Stimulated activated CD4-positive, alpha-beta T cell treated with anti-CD3 and anti-CD28 coated beads, Interleukin-12 subunit alpha, Interleukin-12 subunit beta, amount 100 ng/mL, for 24 hours (primary cell): ENCODE measurements at places on chromosomes 2 and 18.

DNA sequence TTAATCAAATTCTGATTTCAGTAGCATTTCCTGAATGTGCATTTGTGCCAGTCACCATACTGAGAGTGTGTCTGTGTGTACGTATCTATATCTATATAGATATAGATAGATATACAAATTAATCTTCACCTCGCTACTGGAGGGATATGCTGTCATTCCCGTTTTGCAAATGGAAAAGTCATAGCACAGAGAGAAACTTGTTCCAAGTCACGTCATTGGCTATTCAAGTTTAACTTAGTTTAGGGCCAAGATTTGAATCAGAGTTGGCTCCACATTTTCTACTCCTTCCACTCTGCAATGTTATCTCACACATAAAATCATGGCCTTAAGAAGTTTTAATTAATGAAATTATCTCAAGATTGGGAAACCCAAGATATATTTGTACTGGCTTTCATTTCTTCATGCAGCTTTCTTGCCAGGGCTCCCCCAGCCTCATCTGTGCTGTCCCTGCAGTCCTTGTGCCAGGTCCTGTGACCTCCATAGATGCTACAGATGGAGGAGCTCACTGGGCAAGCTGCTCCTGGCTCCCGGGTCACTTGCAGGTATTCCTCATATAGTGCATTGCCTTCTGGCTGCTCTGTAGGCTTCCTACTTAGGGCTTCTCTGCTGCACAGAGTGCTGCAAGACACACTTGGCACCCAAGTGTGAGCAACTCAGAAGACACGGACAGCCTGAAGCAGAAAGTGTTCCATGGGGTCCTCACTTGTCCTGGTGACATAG is 245.8 kb downstream of the KCNS3 start:
- DNase-seq = no peak

DNA sequence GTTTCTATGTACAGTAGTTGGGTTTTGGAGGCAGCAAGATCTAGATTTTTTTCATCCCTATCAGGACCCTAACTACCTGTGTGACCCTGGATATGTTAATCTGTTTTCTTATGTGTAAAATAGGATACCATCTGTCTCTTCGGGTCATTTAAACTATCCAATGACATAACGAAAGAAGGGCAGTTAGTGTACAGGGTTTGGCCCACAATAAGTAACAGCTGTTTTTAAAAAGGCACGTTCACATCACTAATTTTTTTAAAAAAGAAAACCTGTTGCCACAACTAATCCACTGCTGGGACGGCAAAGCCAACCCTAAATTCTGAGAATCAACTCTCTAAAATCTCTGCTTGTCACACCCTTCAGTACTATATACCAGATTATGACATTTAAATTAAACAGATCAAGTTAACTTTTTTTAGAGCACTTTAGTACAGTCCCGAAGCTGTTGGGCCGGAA is 869 bp downstream of the USP40 start:
- no peak for DNase-seq

DNA sequence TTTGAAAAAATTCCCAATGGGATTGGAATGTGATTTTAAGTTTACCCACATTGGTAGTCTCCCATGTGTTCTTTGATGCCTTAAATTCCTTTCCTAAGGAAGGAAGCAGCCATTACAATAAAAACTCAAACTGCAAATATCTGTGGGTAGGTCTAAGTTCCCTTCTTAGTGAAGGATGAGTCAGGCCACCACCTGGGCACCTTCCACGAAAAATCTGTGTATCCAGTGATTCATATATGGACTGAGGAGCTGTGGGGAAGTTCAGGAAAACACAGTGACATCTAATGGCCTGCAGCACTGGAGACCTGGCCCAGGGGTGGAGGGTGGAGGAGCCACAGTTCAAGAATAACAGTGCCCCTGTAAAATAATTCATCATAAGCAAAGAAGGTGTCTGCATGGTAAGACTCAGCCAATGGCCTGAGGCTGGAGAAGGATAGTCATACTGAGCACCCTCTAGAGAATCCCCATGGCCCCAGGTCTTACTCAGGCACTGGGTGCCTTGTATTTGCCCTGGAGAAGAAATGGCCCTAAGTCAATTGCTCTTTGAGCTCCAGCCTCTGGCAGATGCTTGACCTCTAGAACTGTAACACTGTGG is 248.6 kb downstream of the SP3 start:
- DNase-seq = no peak

DNA sequence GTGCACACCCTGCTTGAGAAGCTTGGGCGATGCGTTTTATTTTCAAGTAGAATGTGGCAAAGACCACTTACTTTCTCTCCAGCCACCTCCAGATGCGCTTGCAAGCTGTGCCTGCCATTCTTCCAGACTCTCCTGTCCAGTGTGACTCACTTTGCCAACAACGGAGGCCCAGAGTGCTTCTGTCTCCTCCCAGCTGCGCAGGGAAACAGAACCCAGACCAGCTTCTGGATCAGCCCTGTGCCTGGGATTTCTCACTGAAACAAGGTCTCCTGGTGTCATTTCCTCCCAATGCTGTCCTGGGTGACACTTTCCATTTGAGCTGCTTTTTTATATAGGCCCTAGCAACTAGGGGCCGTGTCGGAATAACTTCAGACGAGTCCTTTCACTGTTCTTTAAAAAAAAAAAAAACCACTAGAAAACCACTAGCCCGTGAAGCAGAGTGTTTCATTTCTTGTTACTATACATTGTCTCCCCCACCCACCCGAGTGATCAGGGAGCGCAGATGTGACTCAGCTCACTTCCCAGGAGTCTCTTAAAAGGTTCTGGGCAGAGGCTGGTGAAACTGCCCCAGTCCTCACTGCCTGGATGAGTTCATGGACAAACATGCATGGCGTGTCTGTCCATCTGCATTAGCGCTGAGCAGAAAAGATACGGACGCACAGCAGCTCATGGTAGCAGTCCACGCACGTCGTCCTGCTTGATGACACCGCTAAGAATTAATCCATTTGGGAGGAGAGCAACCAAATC is 25.3 kb upstream of the RPL31 start:
- no peak for DNase-seq

GRCh38 chr2:196750291-196750923 is 49.1 kb downstream of the GTF3C3 start:
- no peak for DNase-seq

DNA sequence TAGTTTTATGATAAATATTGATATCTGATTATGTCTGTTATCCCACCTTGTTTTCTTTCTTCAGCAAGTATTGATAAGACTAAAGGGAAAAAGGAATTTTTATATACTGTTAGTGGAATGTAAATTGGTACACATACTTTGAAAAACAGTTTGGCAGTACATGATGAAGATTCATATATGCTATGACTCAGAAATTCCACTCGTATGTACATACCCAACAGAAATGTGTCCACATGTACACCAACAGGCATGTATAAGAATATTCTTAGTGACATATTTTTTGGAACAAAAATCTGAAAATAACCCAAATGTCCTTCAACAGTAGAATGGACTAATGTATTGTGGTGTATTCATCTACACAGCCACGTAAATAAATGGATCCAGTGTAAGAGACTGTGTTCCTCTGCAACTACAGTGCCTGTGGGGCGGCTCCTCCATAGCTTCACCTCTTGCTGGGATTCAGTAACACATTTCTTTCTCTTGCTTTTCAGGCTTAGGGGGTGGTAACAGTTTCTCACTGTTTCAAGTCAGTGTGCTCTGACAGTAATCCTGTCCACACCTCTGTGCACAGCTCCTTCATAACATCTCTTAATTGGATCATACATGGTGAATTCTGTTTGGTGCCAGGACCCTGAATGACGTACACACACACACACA is 35.5 kb upstream of the ALMS1 start:
- no peak for DNase-seq

DNA sequence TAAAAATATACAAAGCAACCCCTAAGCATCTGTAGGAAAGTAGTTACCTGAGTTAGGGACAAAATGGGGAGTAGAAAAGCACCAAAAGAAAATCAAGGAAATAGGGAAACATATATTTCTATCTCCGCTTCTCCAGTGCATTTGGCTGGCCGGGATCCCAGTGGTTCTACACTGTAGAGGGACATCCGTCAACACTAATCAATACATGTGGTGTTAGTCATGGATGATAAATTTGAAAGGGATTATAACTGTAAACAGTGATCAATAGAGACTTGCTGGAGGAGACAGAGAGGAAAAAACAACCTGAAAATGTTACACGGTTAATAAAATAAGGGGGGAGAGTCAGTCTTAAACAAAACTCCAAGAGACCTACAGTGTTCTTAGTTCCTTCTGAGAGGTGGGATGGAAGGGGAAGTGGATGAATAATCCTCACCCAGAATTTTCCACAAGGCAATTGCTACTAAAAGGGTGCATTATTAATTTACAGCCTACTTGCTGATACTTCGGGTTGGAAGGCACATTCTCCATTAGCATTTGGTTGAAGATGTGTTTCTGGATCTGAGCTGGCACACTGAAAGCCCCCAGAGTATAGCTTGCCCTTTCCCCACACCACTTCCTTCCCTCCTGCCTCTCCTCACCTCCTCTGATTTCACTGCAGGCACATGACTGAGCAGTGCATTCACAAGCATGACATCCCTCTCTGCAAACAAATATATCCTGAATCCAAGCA is 530.0 kb downstream of the BCL11A start:
- DNase-seq = no peak

DNA sequence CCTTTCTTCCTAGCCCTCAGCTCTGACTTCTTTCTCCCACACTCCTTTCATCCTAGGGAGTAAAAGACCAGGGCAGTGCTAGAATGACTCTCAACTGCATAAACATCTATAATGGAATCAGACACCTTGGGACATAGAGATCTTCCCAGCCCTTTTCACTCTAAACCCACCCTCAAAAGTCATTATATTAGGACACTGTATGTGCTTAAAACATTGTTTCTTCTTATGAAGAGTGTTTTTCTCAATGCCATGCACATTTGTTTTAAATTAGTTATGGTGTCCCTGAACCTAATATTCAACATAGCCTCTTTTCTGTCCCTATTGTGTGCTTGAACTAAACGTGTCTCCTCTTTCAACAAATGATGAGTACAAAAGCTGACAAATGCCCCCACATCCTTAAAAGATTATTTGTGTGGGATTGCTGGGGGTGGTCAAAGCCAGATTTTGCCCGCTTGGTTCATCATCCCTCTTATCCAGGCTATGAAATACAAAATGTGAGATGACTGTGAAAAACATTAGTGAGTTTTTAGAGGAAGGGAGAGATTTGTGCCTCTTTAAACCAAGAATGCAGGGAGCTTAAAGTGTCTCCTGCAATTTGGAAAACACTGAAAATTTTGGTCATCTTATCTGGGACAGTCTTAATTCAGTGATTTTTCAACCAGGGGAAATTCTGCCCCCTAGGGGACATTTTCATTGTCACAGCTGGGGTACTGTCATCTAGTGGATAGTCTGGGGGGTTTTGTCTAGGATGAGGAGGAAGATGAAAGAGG is 29.0 kb downstream of the SERPINB5 start:
- DNase-seq = no peak

DNA sequence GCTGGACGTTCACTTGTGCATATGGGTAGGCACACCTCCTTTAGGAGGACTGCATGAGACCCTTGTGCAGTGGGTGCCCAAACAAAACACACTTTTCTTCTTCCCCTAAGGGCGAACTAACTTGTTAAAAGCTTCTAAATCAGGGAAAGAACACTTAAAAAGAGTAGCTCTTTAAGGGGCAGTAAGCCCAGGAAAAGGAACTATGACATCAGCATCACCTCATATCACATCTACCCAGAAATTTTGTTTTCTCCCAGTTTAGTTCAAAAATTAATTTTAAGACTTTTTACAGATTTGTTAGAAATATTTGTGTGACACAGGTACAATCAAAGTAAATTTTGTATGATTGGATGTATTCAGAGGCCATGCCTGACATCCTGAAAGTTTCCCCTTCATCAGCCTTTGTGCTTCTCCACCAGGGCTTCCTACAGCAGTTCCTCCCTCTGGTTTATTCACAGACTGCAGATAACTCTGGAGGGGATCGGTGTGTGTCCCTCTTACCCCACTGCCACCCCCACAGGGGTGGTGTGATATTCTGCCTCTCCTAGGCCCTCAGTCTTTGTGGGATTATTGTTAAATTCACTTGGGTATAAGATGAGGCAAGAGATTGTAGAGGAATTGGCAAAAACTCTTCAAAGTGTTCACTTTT is 27.6 kb downstream of the BCL2L11 start:
- DNase-seq = no peak

DNA sequence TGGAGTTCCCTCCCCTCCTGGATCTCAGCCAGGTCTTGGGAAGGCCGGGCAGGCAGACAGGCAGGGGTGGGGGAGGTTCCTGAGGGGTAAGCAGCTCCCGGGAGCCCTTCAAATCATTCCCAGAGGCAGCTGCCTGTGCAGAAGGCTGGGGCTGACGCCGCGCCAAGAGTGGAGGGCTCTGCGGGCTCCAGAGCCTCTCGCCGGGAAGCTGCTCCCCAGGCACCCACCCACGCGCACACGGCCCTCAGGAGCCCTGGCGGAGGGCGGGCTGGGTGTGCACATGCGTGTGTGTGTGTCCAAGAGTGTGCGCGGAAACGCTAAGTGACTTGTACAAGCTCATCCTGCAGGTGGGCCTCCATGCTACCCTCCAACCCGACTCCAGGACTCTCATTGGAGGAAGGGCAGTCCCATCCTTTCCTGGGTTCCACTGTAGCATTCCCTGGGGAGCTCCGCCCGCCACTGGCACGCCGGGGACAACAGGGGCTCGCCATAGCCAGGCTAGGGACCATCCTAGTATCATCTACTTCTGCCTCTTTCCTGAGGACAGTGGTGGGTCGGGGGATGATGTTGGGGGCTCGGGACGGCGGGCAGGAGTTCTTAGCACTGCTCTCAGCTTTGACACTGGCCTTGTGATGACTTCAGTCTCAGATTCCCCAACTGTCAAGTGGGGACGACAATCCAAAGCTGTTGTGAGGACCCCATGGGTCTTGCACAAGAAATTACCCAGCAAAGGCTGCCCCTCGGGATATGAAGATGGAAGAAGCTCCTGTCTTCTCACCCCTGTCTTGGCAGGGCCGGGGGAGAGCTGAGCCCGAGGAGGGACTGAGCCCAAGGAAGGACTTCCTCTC is 50.3 kb downstream of the INHBB start:
- no peak for DNase-seq

DNA sequence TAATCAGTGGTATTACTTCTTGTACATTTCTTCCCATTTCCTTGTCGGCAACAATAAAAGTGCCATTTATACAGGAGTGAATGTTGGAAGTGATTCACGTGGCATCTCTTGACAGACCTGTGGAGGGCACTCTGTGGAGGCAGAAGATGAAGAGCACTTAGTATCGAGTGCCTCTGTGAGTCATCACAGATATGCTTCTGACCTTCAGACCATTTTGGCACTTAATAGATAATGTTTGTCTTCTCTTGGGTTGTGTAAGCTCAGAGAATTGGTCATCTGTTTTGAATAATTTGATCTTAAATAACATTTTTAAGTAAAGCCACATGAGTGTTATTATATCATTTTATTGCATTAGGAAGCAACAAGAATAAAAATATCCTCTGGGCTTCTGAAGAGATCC is 305.5 kb downstream of the PTPRM start:
- DNase-seq = no peak

- DNase-seq = no peak
Observed at GRCh38 chr2:138718405-138718804, 61.8 kb downstream of the NXPH2 start.

DNA sequence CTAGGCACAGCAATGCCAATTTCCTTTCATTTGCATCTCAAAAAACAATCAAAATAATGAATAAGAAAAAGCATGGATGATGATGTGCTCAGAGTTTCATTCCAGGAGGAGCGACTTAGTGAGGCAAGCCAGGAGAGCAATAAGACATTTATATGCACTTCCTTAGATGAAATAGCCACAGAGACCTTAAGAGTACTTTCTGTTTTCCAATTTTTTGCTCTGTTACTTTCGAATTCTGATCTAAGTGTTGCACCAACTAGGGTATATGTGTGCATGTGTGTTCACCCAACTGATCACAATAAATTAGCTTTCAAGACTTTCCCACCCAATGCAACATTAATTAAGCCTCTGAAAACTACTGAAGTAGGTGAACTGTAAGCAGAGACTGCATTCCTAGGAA is 709 bp downstream of the RAB27B start:
- no peak for DNase-seq
